ENCODE measurements at places on chromosomes 2 and 18.
A peak's percentile ranks its signal among the peaks of the same experiment; 100 is the strongest.

DNA sequence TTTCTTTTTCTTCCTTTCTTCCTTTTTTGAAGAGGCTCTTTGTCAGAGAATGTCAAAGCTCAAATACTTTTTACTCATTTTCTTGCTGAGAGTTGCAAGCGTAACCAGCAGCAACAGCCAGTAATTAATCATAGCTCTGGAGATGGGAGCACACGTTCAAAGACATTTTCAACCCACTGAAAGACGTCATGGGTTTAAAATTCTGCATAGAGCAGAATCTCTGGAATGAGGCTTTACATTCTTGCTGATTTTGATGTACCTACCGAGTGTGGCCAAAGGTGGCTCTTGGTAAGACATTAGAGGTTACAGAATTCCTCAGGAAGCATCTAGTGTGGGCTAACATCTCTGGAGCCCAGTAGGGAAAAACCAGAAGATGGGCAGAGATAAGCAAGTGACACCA lies 292.5 kb downstream of the MTX2 start:
- no peak for DNase-seq

GRCh38 chr2:200619279-200619678 lies 33.5 kb downstream of the AOX1 start:
- no peak for DNase-seq

DNA sequence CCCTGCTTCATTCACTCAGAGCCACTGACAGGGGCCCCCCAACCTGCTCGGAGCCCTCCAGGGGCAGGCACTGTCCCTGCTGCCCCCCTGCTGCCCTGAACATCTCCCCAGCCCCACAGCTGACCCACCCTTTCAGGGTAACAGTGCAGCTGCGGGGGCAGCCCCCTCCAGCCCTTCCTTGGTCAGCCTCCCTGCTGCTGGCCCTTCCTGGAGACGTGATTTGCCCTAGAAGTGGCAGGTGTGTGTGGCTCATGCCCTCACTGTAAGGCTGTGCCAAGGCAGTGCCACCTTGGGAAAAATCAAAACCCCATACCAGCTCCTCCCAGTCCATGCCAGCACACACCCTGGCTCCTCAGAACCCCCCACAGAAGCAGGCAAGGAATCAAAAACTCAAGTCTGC lies 184.2 kb upstream of the HDAC4 start:
- DNase-seq = no peak

DNA sequence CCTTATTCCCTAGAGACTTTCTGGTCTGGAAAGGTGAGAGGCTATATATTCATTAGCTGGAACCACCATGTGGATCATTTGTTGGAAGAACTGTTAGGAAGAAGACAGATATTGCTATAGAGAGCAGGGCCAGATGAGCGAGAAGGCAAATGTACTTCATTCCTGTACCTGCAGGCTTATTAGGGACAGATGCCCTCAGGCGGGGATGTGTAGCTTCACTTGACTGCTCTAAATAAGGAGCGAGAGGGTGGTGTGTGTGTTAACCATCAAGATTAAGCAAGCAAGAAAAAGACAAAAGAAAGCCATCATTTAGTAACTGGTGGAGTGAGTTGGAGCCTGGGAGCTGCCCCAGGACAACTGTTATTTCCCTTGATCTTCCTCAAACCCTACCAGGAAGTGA lies 36.4 kb downstream of the NEDD4L start:
- no peak for DNase-seq

- peak; percentile 70 for DNase-seq
Observed at GRCh38 chr2:181393472-181393871, 63.7 kb upstream of the ITGA4 start.

GRCh38 chr18:68940039-68940438 lies 142.2 kb downstream of the CCDC102B start:
- no peak for DNase-seq

- DNase-seq = peak; percentile 92
Observed at GRCh38 chr2:45892425-45892745, 240.9 kb downstream of the PRKCE start.

Data from NCI-H510A treated with DMSO at 0.1 percent for 48 hours (cell line).